ENCODE measurements at places on chromosomes 7 and 10. TPM values are rescaled to one million over a fixed set of nuclear protein-coding genes. Genes with fewer than 3 reads are reported as not detected.

GRCh38 chr7:141679014-141679413 is 23.0 kb downstream of the DENND11 start:
- DNase-seq, result no peak

GRCh38 chr10:123580426-123580825 is 85.7 kb upstream of the GPR26 start:
- no peak for DNase-seq

DNA sequence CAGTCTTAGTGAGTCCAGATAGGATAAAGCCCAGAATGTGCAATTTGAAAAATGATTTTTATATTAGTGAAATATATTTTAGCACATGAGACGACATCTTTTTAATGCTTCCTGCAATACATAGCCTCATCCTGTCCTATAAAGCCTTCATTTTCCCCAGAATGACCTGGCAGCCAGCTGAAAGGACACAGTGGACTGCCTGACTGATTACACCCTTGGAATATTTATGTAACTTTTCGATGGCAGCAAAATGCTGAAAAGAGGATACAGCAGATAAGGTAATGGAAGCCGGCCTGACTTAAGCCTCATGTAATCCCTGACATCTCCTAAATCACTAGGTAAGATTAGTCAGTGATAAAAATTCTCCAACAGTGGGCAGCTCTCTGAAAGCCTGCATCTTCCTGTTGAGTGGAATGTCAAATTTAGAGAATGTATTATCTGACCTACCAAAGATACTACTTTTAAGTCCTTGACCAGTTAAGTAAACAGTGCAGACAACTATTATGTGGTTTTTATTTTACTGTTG is 210.7 kb upstream of the STEAP1 start:
- DNase-seq, result no peak

- DNase-seq, result no peak
Observed at GRCh38 chr7:54331311-54331710, 210.9 kb upstream of the VSTM2A start.

DNA sequence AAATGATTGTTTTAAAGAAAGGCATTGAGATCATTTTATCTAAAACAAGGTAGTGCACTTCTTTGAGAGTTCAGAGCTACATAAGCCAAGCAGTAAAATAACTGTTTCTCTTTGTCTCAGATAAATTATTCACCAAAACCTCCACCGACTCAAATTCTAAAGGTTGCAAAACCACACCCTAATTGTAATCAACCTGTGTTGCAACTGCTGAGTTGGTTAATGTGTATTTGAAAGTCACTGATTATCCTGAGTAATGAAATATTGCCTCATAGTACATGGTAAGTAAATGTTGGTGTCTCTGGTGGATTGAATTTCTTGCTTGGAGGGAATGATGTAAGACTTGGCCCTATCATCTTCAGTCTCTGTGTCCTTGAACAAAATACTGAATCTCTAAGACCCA is 35.9 kb upstream of the CYP2C9 start:
- DNase-seq, result no peak

Gene ATOH7
- total RNA-seq, result 0.28 TPM

DNA sequence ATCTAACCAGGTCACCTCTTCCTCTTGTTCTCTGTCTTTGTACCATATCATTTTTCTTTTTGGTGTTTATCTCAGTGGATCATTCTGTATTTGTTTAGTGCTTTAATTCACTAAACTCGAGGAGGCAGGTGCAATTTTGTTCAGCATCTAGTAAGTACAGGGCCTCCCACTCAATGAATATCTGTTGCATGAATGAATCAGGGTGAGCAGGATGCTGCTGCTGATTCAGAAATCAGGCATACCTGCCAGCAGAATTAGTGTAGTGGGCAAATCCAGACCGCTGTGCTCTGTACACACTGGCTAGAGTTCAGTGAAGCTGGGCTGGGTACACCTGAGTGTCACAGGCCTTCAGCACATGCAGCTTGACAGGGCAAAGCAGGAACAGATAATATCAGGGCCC is 511.9 kb downstream of the SUGCT start:
- DNase-seq, result no peak

Gene MYPN
- 0.42 TPM for total RNA-seq

- no peak for DNase-seq
Observed at GRCh38 chr10:2908851-2909630, 158.3 kb upstream of the PFKP start.

- DNase-seq, result no peak
Observed at GRCh38 chr10:11863353-11864109, 40.4 kb downstream of the PROSER2 start.

Data from pancreas (tissue), 10 donors.